ENCODE measurements at places on chromosomes 11 and 22. TPM values are rescaled to one million over a fixed set of nuclear protein-coding genes. Genes with fewer than 3 reads are reported as not detected.

RIMBP3C gene
- not detected for polyA plus RNA-seq

TMEM191C gene
- 0.54 TPM for polyA plus RNA-seq

MMP3 gene
- 0.15 TPM for polyA plus RNA-seq

CASP5 gene
- polyA plus RNA-seq: not detected

NEFH gene
- 40.9 TPM for polyA plus RNA-seq

MRGPRX3 gene
- polyA plus RNA-seq: not detected

CHRDL2 gene
- 0.76 TPM for polyA plus RNA-seq

ROBO4 gene
- 7.4 TPM for polyA plus RNA-seq
